ENCODE measurements at places on chromosomes 5 and 9.

DNA sequence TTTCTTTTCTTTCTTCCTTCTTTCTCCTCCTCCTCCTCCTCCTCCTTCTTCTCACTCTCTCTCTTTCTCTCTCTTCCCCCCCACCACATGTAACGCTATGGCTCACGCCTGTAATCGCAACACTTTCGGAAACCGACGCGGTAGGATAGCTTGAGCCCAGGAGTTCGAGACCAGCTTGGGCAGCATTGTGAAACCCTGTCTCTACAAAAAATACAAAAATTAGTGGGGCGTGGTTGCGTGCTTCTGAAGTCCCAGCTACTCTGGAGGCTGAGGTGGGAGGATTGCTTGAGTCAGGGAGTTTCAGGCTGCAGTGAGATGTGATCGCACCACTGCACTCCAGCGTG, 736 bp upstream of the GLDC start:
- DNase-seq, result no peak

DNA sequence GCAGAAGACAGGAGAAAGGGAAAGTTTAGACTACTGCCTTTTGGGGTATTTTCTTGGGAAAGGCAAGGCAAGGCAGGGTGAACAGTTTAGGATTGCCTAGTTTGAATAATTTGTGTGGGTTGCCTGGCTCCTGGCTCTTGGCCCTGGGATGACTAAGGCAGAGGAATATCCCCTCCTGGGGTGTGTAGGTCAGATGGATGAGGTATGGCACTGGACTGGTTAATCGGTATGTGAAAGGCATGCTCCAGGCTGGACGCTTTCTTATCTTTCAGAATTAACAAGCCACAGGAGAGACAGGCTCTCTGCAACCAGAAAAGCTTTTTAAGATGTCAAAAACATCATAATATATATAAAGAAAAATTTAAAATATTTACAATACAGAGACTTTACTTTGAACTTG, 58.6 kb downstream of the STARD4 start:
- no peak for DNase-seq

- DNase-seq, result no peak
Measured at GRCh38 chr5:8478326-8478725, 609.4 kb downstream of the MTRR start.

DNA sequence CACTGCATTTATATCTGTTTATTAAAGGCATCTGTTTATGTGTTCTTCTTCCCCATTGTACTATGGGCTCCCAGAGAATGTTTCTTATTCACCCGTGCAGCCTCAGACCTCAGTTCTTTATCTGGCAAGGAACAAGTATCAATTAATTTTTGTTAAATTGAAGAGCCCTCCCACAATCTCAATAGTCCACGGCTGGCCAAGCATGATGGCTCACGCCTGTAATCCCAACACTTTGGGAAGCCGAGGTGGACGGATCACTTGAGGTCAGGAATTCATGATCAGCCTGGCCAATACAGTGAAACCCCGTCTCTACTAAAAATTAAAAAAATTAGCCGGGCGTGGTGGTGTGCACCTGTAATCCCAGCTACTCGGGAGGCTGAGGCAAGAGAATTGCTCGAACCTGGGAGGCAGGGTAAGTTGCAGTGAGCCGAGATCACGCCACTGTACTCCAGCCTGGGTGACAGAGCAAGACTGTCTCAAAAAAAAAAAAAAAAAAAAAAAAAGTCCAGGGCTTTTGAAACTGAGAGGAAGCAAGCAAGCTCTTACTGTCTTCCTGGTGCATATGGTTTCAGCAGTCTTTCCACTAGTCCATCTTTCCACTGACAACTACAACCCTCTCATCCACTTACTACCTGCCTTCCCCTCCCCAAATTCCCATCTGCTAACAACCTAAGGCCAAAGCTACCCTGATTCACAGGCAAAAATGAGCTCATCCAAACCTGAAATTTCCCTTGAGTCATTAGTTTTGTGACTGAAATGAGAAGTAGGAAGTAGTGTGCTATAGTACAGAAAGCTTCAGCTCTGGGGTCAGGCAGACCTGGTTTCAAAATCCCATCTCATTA, 2.3 kb upstream of the HK3 start:
- no peak for DNase-seq

- DNase-seq, result no peak
Measured at GRCh38 chr9:99294850-99295461, 72.9 kb downstream of the SEC61B start.

DNA sequence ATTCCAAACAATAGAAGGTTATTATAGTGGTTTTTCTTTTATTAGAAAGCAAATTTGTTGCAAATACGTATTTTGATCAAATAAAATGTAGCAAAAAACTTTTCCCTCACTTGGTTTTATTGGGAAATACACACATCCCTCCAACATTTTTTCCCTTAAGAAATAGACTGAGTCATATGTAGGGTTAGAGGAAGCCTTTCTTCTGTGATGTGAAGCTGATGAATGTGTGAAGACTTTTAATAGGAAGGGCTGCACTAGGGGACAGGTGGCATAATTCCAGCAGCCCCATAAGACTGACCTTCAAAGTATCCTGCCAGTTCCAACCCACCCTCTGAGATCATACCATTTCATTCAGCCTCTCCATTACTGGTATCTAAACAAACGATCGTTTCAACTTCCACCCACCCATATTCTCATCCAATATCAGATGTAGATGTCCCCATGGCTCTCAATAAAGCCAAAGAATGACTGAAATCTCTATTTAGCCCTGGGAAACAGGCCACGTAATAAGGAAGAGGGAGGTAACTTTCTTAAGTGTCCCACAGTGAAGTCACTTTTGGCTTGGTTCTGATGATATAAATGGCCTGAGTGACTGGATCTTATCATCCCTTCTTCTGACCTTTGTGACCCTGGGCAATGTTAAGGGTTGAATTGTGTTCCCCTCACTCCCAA, 64.7 kb upstream of the LPAR1 start:
- DNase-seq, result no peak

- DNase-seq, result peak; percentile 60
Measured at GRCh38 chr9:35882263-35882848, 12.2 kb upstream of the OR13J1 start.

DNA sequence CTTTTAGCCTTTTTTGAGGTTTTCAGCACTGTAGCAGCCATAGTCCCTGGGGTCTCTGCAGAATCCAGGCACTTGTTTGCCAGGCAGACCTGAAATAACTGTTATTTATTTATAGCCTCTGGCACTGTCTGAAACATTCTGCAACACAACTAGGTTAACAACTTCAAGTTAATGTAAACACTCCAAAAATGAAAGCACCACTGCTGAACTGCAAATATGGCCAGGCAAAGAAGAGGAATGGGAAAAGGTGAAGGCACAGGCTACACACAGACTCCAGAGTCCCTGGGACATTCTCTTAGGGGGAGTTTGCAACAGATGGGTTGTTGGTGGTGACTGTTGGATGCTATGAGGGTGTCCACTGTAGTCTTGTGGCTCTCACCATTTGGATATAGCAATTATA, 369.0 kb downstream of the MAT2B start:
- no peak for DNase-seq

- DNase-seq, result no peak
Measured at GRCh38 chr5:138336952-138337684, 948 bp upstream of the FAM53C start.

DNA sequence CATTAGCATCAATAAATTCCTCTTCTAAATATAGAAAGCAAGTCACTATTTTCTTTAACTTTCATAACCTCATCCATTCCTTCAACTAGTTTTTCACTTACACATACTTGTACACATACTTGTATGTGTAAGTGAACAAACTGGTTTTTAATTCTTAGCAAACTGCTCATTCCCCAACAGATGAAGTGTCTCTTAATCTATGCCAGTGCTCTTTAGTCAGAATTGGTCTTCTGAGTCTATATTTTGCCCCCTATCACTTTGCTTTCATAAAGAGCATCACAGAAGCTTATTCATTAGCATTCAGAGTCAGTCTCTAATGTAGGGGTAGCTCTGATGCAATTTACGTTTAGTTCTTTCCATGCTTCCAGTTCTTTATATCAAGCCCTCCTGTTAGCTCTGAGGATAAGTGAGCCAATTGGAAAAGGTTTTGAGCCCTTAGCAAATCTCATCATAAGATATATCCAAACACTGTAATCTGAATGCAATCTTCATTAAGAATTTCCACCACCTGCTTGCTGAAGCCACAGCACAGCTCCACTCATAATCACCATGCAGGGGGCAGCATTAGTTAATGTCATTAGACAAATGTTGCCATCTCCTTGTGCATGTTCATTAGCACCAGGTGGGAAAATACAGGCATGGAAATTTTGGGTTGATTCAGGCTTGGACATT, 178.5 kb upstream of the SLC24A2 start:
- DNase-seq, result no peak

DNA sequence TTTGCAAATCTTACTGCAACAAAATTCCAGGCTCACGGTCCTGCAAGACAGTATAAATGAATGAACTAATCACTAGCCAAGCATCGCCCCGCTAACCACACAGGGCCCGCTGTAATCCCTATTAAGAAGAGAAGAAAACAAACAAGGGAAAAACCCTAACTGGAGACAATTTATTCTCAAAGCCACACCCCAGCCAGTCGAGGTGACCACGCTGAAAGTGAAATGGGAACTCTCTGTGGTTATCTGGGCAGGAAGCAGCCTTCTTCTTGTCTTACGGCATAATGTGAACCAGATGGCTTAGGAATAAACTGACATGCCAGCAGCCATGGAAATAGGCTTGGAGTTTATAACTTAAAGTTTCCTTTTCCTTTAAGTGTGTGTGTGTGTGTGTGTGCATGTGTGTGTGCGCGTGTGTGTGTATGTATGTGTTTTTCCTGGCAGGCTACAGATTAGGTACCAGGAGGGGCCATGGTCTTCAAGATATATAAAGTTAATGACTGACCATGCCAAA, 120.2 kb downstream of the SEMA6A start:
- no peak for DNase-seq

DNA sequence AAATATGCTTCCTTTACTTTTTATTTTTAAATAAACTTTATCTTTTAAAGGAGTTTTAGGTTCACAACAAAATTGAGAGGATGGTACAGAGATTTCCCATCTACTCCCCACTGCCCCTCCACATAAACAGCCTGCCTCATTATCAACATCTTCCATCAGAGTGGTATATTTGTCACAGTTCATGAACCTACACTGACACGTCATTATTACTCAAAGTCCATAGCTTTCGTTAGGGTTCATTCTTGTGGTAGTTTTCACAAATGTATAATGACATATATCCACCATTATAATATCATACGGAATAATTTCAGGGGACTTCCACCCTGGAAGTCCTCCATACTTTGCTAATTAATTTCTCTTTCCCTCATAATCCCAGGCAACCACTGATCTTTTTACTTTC, 204.9 kb downstream of the SMARCA2 start:
- no peak for DNase-seq

DNA sequence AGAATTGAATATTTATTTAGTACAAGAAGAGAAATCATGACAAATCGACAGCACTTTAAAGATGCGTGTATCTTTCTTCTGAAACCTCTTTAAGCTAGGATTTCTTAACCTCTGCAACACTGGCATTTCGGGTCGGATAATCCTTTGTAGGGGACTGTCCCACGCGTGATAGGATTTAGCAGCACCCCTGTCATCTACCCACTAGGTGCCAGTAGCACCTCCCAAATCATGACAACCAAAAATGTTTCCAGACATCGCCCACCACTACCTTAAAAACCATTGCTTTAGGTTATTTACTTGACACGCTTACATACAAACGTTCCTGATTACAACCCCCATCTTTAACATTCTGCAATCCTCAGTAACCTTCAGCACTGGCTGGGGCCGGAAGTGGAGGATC, 223.1 kb downstream of the TRIM32 start:
- DNase-seq, result no peak

GRCh38 chr5:2660315-2660714, 91.2 kb downstream of the IRX2 start:
- no peak for DNase-seq

DNA sequence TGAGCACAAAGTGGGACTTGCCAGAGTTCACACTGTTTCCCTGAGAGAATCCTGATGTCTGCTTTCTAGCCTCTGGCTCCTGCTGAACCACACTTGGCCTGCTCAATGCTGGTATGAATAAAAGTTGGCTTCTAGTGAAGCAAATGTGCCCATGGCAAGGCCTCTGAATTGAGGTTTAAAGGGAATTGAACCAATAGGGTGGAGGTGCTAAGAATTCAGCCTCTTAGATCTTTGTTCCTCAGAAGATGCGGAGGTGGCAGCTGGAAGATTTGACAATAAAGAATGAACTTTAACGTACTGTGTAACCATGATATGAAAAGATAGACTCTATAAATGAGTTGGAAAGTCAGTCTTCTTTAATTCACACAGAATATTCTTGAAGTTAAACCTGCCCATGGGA, 57.2 kb downstream of the RASGRF2 start:
- DNase-seq, result no peak

- DNase-seq, result no peak
Measured at GRCh38 chr9:122119166-122119521, 26.0 kb upstream of the TTLL11 start.

- no peak for DNase-seq
Measured at GRCh38 chr5:133952729-133953567, 15.5 kb downstream of the C5orf15 start.

- DNase-seq, result no peak
Measured at GRCh38 chr9:124038239-124038638, 26.7 kb downstream of the LHX2 start.

DNA sequence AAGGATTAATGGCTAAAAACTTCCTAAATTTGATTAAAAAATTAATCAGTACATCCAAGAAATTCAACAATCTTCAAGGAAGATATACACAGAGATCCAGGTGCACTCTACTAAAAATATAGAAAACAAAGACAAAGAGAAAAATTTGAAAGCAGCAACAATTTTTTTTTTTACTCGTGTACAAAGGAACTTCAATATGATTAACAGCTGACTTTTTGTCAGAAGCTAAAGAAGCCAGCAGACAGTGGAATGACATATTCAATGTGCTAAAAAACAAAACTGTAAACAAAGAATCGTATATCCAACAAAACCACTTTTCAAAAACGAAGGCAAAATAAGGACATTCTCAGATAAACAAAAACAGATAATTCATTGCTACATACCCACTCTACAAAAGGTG, 234.6 kb downstream of the FSTL4 start:
- DNase-seq, result no peak
